ENCODE measurements at places on chromosomes 6 and 20.

- DNase-seq = no peak
Measured at GRCh38 chr6:6543181-6543879, 45.2 kb upstream of the LY86 start.

DNA sequence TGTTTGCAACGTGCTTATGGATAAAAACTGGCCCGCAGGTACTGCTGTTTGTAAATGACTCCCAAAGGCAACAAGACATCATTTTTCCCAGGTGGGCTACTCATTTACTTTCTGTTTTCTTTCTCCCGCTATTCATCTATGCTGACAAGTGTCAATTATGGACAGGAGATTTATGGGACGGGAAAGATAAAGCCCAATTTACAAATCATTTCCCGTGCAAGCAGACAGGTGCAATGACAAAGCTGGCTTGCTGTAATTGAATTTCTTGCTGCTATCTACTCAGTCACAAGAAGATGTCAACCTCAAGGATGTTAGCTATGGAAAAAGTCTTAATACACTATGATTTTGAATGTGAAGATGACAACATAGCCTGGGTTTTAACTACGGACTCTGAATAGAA lies 125.5 kb downstream of the EPHA7 start:
- no peak for DNase-seq

DNA sequence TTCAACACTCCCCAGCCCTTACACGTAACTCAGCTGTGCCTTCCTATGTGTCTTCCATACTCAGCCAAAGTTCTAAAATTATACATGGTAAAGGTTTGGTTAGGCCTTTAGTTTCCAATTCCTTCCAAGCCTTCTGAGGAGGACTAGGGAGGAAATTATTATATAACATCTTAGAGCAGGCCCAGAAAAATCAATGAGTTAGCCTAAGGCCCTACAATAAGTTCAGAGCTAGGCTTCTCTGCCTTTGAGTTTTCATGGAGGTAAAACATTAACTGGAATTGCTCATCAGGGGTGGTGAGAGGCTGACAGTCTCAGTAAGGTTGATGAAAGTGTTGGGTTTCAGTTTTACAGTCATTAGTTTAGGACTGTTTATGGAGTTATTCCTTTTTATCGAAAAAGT lies 286.0 kb downstream of the ADGB start:
- DNase-seq = no peak

DNA sequence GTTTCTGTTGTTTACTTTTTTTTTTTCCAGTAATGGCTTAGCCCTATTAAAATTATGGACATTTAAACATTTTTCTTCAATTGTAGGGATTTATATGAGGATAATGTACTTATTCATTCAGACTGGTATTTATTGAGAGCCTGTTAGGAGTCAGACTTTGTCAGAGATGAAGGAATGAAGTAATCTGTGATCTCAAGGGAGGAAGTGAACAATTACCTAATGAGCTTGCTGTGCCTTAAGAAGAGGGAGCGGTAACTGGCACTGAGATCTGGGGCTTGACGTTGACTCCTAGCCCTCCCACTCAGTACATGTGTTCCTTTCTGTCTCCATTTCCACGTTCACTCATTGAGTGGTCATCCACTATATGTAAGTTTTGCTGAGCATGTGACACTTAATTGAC lies 12.6 kb downstream of the AFDN start:
- DNase-seq = no peak

- no peak for DNase-seq
Measured at GRCh38 chr6:146876271-146877151, 277.7 kb downstream of the ADGB start.

DNA sequence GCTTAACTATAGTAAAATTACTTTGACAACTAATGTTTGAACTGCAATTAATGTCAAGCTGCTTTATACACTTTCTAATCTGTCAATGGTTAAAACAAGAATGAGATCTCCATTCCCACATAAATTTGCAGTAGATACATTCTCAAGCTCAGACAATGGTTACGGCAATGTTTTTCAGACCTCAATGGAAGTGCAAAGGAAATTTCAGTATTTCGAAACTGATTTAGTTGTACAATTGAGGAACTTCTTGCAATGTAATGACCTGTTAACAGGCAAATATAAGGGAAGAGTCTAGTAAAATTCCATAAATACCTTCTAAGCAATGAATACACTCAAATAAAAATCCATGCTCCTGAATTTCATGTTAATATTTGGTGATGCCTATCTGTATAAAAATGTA lies 94.7 kb downstream of the ADTRP start:
- no peak for DNase-seq

DNA sequence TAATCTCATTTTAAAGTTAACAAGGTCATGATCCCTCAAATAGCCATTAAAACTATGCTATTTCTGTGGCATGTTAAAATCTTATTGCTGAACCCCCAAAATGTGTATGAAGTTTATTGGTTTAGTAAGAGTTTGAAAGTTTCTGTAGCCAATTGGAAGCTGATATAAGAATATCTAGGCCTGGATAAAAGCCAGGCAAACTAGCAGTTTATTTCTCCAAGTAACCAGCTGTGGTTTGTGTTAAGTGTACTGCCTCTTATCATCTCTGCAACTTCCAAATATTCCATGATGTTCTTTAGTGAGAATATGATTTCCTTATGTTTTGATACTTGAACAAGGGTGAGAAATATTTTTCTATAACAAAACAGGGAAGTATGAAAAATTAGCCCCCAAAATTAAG lies 76.7 kb downstream of the PRSS35 start:
- no peak for DNase-seq

DNA sequence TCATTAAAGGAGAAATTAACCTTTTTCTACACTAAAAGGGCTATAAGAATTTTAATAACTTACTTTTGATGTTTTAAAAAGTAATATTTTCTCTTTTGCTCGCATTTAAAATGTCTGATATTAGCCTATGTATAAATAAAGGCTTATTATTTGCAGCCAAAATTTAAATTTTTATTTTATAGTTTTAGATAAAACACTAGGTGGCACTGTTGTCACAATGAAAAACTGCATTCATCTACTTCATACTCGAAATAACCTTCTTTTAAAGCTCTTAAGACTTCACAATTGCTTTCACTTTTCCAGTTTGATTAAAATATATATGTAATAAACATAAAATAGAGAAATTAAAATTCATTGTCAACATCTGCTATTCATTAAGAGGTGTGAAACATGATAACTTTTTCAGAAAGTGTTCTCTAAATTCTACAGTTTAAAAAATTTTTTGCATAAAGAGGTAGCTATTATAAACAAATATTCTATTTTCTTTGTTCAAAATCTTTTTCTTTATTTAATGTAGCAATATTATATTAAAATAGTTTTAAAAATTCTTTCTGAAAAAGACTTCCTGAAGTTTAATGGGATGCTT lies 78.8 kb upstream of the DEFB112 start:
- DNase-seq = no peak

GRCh38 chr6:16243055-16243454 lies 4.7 kb downstream of the GMPR start:
- no peak for DNase-seq
